ENCODE measurements at places on chromosomes 5 and 9.

- H3K27me3 ChIP-seq, result no peaks in the 10 kb centered on the region
- no peaks in the 10 kb centered on the region for H3K4me1 ChIP-seq
- H3K27ac ChIP-seq, result no peak overlapping the region
- H3K36me3 ChIP-seq, result peaks cover 1% of the 10 kb centered on the region
These were observed 852.1 kb downstream of the MAT2B start for GRCh38 chr5:164357395-164358033.

- no peak for DNase-seq
- peaks cover 6% of the 10 kb centered on the region for H3K4me1 ChIP-seq
- no peak overlapping the region for H3K27ac ChIP-seq
- H3K36me3 ChIP-seq, result no peaks in the 10 kb centered on the region
- H3K4me3 ChIP-seq, result no peak overlapping the region
These were observed 127.4 kb downstream of the BARX1 start for GRCh38 chr9:93827545-93828330.

- H3K4me3 ChIP-seq, result no peak overlapping the region
- H3K36me3 ChIP-seq, result peaks cover 9% of the 10 kb centered on the region
- no peak for DNase-seq
- H3K27me3 ChIP-seq, result no peaks in the 10 kb centered on the region
- no peak overlapping the region for H3K27ac ChIP-seq
These were observed 47.6 kb downstream of the ACO1 start for GRCh38 chr9:32431940-32432555.

GRCh38 chr9:16469184-16469583, 401.3 kb downstream of the BNC2 start:
- no peak for DNase-seq
- no peak overlapping the region for H3K4me3 ChIP-seq
- no peaks in the 10 kb centered on the region for H3K36me3 ChIP-seq

- no peak overlapping the region for H3K27ac ChIP-seq
- no peak overlapping the region for H3K4me3 ChIP-seq
- H3K4me1 ChIP-seq, result peaks cover 9% of the 10 kb centered on the region
- peaks cover 26% of the 10 kb centered on the region for H3K27me3 ChIP-seq
- peaks cover 2% of the 10 kb centered on the region for H3K36me3 ChIP-seq
These were observed 112.6 kb upstream of the NFIL3 start for GRCh38 chr9:91536211-91536691.

DNA sequence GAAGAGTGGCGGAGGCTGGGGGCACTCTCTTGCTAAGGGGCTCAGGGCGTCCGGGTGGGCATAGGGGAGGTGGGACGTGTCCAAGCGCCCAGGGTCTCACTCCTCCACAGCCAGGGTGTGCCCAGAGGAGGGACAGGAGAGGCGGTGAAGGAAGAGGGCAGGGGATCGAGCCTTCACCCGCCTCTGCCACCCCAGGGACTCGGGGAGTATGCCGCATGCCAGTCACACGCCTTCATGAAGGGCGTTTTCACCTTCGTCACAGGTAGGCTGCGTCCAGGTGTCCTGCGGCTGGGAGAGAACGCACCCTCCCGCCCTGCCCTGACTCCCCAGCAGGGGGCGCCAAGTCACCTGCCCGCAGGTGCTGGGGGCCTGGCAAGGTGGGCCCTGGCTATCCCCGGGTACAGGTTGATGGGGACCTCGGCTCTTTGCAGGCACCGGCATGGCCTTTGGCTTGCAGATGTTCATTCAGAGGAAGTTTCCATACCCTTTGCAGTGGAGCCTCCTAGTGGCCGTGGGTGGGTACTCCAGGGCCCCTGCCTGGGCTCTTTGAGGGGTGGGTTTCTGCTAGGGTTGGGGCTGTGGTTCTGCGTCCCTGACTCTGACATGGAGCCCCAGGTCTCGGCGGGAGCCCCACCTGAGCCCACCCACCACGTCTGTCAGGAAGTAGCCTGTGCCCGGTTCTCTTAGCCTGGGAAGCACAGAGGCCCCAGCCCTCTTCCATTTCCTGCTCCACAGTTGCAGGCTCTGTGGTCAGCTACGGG, 552 bp downstream of the TMEM141 start:
- no peaks in the 10 kb centered on the region for H3K27me3 ChIP-seq
- H3K27ac ChIP-seq, result peak overlapping the region; percentile 61
- DNase-seq, result peak; percentile 61
- peaks cover 9% of the 10 kb centered on the region for H3K36me3 ChIP-seq
- H3K4me1 ChIP-seq, result peaks cover 15% of the 10 kb centered on the region

- no peak overlapping the region for H3K27ac ChIP-seq
- no peaks in the 10 kb centered on the region for H3K4me1 ChIP-seq
- no peaks in the 10 kb centered on the region for H3K36me3 ChIP-seq
- H3K27me3 ChIP-seq, result no peaks in the 10 kb centered on the region
- no peak for DNase-seq
These were observed 8.3 kb upstream of the PTAR1 start for GRCh38 chr9:69768101-69768500.

GRCh38 chr9:8384091-8384490, 584.5 kb upstream of the DMAC1 start:
- H3K4me1 ChIP-seq, result no peaks in the 10 kb centered on the region
- no peak for DNase-seq
- H3K36me3 ChIP-seq, result no peaks in the 10 kb centered on the region
- H3K4me3 ChIP-seq, result no peak overlapping the region
- H3K27me3 ChIP-seq, result no peaks in the 10 kb centered on the region
- no peak overlapping the region for H3K27ac ChIP-seq

GRCh38 chr9:89465001-89465451, 32.9 kb downstream of the SEMA4D start:
- H3K4me3 ChIP-seq, result peak overlapping the region; percentile 74
- H3K36me3 ChIP-seq, result peaks cover 35% of the 10 kb centered on the region
- H3K27ac ChIP-seq, result peak overlapping the region; percentile 83
- no peak for DNase-seq
- H3K27me3 ChIP-seq, result no peaks in the 10 kb centered on the region

GRCh38 chr9:137326445-137327065, 24.5 kb upstream of the NRARP start:
- H3K4me3 ChIP-seq, result no peak overlapping the region
- H3K4me1 ChIP-seq, result peaks cover 4% of the 10 kb centered on the region
- H3K27me3 ChIP-seq, result peaks cover 37% of the 10 kb centered on the region
- DNase-seq, result no peak
- no peak overlapping the region for H3K27ac ChIP-seq

Data from central memory CD8-positive, alpha-beta T cell (primary cell).